HCEC 1CT (cell line): ENCODE measurements at places on chromosomes 12 and 14.

GRCh38 chr12:53623548-53624385, 2.4 kb downstream of the ATF7 start:
- peak; percentile 49 for DNase-seq

- DNase-seq: no peak
These were observed 50.3 kb downstream of the DAD1 start for GRCh38 chr14:22538671-22539228.

- no peak for DNase-seq
These were observed 243.0 kb upstream of the DIO3 start for GRCh38 chr14:101318271-101318670.

GRCh38 chr14:55845963-55846825, 266.2 kb downstream of the KTN1 start:
- DNase-seq: no peak

- no peak for DNase-seq
These were observed 572.6 kb downstream of the SLC16A7 start for GRCh38 chr12:60168441-60168840.

GRCh38 chr12:92134638-92135274, 10.9 kb downstream of the BTG1 start:
- peak; percentile 84 for DNase-seq

DNA sequence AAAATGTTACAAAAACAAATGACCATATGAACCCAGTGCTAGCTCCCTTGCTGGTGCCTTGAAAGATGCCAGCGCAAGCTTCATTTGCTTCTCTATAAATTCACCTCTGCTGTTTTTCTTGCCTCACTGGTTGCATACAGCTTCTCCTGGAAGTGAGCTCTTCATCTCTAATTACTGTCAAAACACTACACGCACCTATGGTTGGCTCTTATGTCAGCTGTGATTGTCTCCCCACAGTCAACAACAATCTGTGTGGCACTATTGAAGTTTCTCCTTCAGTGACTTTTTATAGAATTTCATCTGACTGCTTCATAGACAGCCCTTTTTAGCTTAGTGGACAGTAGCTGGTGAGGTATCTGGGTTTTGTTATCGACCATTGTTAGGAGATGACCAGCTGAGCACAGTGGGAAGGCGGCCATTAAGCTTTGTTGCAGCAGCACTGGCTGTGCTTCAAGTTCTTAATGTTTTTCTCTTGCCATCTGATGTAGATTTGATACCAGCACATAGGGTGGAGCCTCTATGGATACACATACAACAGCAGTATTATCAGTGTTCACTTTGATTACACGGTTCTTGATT, 131.8 kb downstream of the KITLG start:
- no peak for DNase-seq

DNA sequence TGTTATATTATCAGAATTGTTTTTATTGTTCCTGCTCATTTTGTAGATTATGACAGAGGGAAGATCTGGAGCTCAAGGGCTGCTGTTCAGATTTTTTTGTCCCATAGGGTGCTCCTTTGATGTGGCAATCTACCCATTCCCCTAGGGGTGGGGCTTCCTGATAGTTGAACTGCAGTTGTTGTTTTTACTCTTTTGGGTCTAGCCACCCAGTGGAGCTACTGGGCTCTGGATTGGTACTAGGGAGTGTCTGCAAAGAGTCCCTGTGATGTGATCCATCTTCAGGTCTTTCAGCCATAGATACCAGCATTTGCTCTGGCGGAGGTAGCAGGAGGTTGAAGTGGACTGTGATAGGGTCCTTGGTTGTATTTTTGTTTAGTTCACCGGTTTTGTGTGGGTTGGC, 57.9 kb upstream of the SLCO1B1 start:
- DNase-seq: no peak

- peak; percentile 9 for DNase-seq
These were observed 242.2 kb upstream of the OR4E1 start for GRCh38 chr14:21915826-21916225.

- no peak for DNase-seq
These were observed 3.4 kb downstream of the RMST start for GRCh38 chr12:97466000-97466399.

GRCh38 chr12:24909667-24910066, 39.2 kb downstream of the BCAT1 start:
- peak; percentile 96 for DNase-seq

DNA sequence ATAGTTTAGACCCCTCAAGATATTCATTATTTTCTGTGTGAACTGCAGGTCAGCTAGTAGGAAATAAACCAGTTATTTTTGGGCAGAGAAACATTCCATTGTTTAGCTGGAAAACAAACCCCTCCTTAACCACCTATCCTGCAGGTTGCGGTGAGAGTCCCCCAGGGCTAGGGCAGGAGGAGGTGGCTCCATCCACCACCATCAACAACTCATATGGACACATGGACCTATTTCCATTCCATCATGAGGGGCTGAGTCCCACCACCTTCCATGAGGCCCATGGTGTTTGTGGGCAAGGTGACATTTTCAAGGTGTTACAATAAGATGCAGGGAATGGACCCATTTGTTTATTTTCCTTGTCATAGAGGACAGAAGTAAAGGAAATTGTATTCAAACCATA, 160.1 kb downstream of the FOXN3 start:
- no peak for DNase-seq

DNA sequence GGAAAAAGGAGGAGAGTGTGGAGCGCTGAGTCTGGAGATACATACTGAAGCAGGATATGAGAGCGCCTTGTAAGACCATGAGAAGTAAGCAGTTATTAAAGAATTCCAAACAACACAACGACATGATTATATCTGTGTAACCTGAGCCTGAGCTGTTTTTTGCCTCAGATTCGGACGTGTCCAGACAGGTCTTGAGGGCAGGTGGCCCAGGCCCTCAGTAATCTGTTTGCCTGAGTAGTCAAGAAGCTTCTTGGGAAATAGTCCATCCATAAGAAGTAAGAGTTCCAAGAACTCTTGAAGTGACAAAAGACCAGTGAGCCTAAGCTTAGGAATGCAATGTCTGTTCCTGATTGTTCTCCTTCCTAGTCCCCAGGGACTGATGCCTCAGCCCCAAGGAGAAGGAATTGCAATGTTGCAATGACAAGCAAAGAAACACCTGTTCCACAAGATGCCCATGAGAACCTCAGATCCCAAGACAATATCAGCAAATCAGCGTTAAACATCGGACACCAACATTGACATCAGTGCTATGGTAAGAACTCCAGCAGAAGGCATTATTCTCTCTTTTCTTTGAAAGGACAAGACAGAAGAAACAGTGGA, 34.7 kb upstream of the ADAMTS20 start:
- no peak for DNase-seq

- no peak for DNase-seq
These were observed 3.2 kb upstream of the MEG3 start for GRCh38 chr14:100822532-100823296.

- DNase-seq: no peak
These were observed 36.8 kb downstream of the GOLGA5 start for GRCh38 chr14:92830902-92831301.

- DNase-seq: no peak
These were observed 157.1 kb downstream of the NTF3 start for GRCh38 chr12:5589054-5589453.

DNA sequence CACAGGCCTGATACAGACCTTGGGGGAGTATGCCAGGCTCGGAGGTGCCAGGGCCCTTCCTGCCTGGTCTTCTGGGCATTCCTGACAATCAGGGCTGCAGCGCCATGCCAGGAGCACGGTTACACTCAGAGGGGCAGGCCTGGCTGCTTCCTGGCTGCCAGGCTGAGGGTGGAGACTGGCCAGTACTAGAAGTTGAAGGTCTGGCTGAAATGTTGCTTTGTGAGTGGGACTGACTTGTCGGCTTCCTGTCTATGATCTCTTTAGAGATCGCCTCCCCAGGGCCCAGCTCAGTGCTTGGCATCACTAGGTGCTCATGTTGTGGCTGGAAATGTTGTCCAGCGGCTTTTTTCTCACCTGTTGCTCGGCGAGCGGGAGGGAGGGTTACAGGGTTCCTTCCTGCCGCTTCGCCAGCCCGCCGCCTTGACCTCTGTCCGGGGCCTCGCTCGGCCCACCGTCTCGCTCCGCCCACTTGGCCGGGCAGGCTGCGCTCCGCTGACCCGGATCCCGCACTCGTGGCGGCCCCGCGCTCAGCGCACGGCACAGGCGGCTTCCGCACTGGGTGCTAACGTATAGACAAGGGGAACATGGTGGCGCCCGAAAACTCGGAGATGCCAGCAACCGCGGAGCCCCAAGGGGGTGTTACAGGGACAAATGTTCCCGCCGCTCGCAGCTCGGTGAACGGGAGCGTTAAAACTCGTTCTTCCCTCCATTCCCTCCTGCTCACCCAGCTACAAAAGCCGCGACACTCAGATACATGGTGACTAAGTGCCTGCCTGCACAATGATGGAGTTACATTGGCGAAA, 32.6 kb downstream of the PAPLN start:
- DNase-seq: no peak

GRCh38 chr14:105385322-105385637, 13.1 kb upstream of the TEX22 start:
- no peak for DNase-seq

DNA sequence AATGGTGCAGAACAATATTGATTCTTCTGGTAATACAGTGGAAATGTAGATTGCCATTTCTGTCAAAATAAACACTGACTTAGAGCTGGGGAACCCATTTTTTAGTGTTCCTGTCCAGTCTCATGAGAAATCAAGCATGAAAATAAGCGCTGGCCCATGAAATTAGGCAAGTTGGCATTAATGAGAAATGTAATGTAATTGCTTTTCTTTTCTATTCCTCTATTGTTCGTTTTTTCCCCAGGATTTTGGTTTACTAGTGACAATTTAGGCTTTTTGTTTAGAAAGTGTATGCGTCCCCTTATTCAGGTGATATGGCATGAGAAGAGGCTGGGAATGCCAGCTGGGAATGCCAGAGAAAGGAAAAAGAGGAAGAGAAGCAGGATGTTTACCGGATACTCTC, 64.4 kb upstream of the KICS2 start:
- no peak for DNase-seq

- DNase-seq: peak; percentile 90
These were observed 40.1 kb upstream of the STRAP start for GRCh38 chr12:15842108-15842507.

- no peak for DNase-seq
These were observed 85.3 kb downstream of the FBXW8 start for GRCh38 chr12:116996093-116996492.

- no peak for DNase-seq
These were observed 21.1 kb downstream of the BTBD6 start for GRCh38 chr14:105269405-105269804.

DNA sequence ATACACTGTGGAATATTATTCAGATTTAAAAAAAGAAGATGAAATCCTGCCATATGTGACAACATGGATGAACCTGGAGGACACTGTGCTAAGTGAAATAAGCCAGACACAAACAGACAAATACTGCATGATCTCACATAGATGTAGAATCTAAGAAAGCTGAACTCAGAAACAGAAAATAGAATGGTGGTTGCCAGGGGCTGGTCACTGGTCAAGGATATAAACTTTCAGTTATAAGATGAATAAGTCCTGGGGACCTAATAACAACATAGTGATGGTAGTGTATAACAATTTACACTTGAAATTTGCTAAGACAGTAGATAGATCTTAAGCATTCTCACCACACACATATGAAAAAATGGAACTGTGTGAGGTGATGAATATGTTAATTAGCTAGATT, 161.3 kb upstream of the TMCC3 start:
- no peak for DNase-seq

DNA sequence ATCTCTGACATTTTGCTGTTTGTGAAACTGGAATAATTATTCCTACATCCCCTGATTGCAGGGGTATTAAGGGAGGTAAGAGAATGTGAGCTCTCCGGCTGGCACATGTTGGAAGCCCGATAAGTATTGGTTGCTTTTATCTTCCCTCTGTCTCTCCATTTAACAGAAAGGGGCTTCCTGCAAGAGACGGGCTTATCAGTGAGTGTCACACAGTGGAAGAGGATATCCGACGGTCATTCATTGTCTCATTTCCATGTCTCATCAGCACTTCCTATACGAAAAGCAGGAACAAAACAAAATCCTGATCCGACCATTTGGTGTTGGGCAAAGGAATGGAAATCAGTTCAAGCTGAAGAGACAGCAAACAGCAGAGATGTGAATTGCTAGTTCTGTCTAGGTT, 10.7 kb downstream of the DYRK4 start:
- DNase-seq: no peak

DNA sequence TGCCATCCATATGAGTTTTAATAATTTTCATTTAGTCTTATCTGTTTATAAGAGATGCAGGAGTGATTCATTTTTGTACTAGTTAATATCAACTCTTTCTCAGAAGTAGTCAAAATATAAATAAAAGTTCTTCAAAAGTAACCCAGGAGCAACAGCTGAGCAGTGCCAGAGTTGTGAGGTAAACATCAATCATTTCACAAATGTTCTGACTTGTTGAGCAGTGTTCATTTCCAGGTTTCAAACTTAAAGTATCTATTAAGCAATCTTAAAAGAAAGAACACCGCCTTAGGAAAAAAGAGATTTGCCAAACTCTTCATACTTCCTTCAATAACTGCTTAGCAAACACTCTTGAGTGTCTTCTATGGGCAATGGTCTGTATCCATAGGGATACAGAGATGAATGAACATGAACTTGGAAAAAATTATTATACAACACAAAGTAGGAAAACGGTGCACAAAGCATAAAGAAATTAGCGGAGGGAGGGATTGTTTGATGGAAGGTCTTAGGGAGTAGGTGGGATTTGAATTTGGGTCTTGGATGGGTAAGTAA, 41.9 kb upstream of the POC1B start:
- DNase-seq: no peak

DNA sequence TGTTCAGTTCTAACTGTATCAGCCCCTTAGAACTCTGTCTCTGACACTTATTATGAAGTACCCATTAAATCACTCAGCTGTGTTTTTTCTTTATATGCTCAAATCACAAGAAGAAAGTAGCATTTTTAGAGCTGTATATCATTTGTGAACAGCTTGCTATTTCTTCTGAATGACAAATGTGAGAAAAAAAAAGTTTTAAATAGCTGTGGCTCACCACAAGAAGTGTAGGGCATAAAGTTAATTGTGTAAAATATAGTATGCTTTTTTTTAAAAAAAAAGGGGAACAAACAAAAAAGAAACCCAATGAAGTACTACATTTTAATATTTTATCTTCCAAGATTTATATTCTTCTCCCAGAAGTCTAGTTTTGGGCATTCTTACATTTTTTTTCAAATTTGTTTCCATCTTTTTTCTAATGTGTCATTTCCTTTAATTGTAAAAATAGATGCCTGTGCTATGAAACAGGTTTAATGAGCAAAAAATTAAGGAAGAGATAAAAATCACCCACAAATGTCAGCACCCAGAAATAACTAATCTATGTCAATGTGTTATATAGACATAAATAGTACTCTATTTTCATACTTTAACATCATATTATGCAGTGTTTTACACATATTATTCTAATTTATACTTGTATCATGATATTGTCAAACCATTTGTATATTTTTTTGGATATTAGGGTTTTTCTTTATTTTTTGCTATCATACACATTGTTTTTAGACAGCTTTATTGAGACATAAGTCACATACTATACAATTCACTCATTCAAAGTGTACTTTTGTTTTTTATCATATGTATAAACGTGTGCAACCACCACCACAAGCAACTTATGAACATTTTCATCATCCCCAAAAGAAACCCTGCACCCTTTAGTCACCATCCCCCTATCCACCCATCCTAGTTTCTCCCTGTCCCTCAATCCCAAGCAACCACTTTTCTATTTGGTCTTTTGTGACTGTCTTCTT, 22.4 kb upstream of the LRRK2 start:
- no peak for DNase-seq
